Stimulated activated CD8-positive, alpha-beta memory T cell treated with anti-CD3 and anti-CD28 coated beads, Interleukin-4, amount 100 ng/mL, for 1 hour (primary cell): ENCODE measurements at places on chromosomes 1 and 21.

DNA sequence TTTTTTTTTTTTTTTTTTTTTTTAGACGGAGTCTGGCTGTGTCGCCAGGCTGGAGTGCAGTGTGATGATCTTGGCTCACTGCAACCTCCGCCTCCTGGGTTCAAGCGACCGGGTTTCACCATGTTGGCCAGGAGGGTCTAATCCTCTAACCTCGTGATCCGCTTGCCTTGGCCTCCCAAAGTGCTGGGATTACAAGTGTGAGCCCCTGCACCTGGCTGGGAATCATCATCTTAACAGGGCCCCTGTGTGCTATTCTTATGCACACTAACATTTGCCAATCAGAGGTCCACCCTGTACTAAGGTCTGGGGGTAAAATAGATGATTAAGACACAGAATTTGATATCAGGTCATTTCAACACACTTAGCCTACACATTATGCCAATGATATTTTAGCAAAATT, 278.7 kb upstream of the CHRM3 start:
- no peak for DNase-seq

- no peak for DNase-seq
These were observed 13.7 kb downstream of the MTHFR start for GRCh38 chr1:11792106-11792505.

DNA sequence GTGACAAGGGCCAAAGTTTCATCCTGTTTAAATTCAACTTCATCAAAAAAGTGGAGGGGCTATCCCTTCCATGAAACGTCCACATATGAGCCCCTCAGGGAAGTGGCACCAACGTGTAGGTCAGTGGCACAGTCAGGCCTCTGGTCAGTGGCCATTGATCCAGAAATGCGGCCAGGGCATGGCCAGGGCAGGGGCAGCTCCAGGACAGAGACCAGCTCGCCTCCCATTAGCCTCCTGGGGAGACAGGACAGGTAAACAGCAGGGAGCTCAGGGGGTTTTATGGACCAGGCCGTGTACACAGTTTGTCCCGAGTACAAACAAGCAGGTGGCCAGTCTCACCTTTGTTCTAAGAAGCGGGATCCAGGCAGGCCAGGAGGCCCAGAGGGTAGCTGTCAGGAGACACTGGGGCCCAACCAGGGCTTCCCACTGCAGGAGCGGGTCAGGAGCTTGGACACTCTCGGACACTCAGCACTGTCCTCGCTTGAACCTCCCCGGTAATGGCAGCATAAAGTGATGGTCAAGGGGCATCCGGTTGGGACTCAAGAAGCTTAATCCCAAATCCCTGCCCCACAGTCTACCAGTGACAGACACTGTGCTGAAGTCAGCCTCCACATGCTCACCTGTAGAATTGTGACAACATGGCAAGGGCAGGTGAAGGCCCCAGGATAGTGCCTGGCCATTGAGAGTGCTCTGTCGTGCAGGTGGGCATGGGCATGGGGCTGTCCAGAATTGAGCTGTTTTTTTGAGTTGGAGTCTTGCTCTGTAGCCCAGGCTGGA, 144.1 kb upstream of the ERRFI1 start:
- DNase-seq, result no peak

- no peak for DNase-seq
These were observed 111.4 kb downstream of the KCND3 start for GRCh38 chr1:111878091-111878490.

- no peak for DNase-seq
These were observed 98.0 kb downstream of the TGFBR3 start for GRCh38 chr1:91787919-91788318.

DNA sequence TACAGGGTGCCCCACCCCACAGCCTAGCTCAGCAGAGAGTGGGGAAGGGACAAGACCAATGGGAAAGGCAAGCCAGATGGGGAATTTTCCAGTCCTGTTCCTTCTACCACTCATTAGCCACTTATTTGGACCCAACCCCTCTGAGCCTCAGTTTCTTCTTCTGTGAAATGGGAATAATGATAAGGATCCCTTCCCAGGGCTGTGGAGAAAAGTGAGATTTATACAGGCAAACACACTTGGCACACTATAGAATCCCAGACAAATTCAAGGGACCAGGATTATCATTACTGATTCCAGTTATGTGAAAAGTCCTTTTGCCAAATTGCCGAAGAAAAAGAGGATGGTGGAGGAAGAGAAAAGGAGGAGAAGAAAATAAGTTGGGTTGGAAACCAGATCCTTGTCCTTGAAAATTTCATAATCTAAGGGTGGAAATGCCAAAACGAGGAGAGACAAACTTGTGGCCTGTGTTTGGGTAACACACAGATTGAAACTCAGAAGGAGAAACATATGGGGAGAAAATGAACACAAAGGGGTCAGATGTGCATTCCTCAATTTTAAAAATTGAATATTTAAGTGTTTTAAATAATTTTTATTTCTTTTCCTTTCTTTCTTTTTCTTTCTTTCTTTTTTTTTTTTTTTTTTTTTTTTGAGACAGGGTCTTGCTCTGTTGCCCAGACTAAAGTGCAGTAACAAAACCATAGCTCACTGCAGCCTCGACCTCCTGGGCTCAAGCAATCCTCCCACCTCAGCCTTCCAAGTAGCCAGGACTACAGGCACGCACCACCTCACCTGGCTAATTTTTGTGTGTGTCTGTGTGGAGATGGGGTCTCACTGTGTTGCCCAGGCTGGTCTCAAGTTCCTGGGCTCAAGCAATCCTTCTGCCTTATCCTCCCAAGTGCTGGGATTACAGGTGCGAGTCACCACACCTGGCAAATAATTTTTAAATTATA, 9.6 kb downstream of the CAPN2 start:
- DNase-seq, result no peak

DNA sequence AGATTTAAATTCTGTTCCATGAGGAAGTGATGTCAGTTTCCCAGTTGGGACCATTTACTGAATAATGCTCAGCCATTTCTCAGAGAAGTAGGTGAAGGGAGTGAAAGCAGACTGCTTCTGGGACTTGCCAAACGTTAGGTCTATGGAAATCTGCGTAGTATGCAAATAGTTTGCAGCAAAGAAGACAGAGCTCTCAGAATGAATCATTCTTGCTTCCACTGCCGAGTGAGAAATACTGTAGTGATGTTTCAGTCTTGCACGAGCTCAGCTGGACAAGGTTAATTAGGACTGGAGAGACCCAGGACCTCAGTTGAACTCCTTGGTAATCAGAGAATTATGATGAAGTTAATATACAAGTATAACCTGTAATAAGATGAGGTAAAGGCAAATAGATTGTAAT, 317.7 kb upstream of the DAB1 start:
- no peak for DNase-seq

GRCh38 chr1:228985661-228986060, 250.4 kb downstream of the RHOU start:
- no peak for DNase-seq

GRCh38 chr1:93824834-93825233, 54.2 kb downstream of the DNTTIP2 start:
- DNase-seq, result no peak

- DNase-seq, result no peak
These were observed 69.6 kb downstream of the DMAP1 start for GRCh38 chr1:44282704-44283426.

- no peak for DNase-seq
These were observed 43.2 kb upstream of the PBX1 start for GRCh38 chr1:164515711-164516331.

GRCh38 chr1:247680171-247680570, 632 bp upstream of the OR13G1 start:
- DNase-seq, result no peak
